ENCODE measurements at places on chromosomes 2 and 18.
A peak's percentile ranks its signal among the peaks of the same experiment; 100 is the strongest.

- DNase-seq, result no peak
Observed at GRCh38 chr2:150174056-150174805, 313.2 kb downstream of the RND3 start.

DNA sequence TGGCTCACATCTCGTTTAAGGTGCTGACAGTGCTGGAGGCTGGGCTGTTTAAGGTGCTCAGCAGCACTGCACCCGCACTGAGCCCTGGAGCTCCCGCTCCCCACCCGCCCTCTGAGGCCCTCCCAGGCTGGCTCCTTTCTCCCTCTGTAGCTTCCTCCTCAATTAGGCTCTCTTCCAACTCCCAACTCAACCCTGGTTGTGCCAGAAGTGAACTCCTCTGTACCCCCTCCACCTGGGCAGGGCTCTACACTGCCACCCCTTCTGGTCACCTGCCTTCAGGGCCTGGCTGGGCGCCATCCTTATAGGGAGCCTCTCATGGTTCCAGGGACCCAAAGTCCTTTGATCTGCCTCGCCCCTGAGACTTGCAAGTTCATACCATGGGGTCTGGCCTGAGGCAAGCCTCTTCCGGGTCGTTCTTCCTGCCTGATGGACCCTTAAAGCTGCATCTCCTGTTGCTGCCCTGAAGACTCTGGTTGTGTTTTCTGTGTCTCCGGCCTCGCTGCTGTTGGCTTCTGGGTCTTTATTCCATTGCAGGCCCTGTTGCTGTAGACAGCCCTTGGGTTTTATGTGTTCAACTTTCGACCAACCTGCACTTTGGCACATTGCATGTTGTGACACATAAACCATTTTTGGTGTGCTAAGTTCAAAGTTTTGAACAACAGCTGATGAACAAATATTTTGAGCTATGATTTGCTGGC lies 199.6 kb downstream of the LDLRAD4 start:
- DNase-seq, result no peak

GRCh38 chr2:61905372-61906185 lies at the start of gene COMMD1:
COMMD1 (plus strand) TSS chr2:61905674; CDS start chr2:61905679, 5 bp downstream.
- peak; percentile 60 for DNase-seq

DNA sequence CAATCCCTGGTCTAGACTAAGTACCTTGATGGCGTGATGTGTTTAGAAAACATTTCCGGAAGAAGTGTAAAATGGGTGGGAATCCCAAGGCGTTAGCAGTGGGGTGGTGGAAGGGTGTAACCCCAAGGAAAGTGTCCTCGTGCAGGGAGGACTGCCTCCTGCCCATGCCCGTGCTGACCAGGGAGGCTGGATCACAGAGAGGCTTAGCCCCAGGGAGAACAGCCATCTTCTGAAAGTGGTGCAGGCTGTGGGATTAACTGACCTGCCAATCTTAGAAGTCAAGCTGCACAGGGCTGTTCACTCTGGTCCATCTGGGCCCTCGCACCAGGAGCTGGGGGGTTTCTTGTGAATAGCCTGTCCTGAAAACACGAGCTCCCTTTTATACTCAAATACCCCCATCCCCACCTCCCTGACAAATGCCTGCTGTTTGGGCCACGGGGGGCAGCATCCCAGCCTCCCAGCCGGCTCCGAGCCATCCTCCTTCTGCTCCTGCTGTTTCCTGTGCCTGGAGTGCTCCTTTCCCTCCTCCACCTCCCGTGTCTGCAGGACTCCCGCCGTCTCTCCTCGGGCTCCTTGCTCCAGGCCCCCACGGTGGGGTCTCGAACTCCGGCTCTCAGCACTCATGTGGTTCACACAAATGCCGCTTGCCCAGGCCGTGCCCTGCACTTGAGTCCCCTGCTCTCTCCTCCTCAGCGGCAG lies 52.1 kb upstream of the PXDN start:
- no peak for DNase-seq

- DNase-seq, result peak; percentile 98
Observed at GRCh38 chr2:237413777-237414661, at the start of gene COL6A3. COL6A3 (minus strand) TSS chr2:237414164; CDS start chr2:237396817, 17,347 bp downstream.

- no peak for DNase-seq
Observed at GRCh38 chr2:10919410-10919770, 7.7 kb downstream of the KCNF1 start.

GRCh38 chr18:79573921-79574491 lies 105.6 kb upstream of the CTDP1 start:
- no peak for DNase-seq

DNA sequence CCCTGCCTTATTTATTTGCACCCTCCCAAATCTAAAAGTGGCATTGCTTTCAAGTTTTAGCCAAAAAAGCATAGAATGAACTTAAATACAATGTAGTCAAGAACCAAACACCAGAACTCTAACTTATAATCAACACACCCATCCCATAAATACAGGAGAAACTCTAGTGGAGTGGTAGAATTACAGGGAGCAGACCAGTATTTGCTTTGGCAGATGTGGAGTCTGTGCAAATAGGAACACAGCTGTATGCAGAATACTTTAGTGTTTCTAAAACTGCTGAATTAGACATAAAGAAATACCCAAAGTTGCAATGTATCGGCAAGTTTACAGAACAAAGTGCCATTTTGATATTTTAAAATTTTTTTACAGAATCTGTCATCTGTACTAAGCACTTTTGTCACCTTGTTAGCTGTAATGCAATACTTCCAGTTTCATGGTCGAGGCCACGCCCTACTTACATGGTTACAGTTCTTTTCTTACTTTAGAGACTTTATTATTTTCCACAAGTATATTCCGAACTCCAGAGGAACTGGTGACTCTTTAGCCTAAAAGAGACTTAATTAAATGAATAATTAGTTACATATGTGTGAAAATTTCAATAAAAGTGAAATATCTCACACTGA lies 23.7 kb upstream of the COL5A2 start:
- no peak for DNase-seq
